ENCODE measurements at places on chromosomes 4 and X.

DNA sequence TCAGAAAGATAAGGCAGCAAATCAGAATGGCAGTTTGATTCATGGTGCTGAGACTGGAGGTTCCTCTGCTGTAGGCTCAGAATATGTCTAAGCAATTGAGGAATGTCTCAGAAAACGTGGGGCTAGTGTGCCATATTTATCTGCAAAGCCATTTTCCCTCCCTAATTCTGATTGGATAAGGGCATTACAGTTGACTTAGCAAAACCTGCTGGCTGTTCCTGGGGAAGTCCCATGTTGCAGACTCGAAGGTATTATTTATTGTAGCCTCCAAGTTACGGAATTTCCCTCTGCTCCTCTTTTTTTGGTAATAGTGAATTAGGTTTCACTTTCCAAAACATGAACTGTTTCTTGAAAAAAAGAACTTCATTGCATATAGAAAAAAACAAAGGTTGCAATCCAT is at the start of gene CXCL10:
CXCL10 (minus strand) TSS at position 109 of the 400 bp plus-strand sequence; CDS start at position 43, 66 bp downstream.
- DNase-seq: no peak

DNA sequence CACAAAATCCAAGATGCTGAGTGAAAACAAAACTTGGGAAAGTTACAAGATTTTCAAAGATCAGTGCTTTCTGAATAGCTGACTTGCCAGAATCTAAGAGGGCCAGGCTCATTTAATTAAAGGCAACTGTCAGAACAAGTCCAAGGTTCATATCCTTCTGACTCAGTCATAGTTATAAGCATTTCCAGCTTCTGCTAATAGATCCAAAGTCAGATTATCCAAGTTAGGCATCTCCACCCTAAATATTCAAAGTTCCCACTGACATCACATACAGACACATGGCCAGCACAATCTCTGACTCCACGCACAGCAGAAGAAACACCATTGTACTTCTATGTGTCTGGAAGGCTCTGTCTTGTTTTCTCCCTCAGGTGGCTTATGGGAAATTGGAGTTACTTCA is 41.8 kb downstream of the GASK1B start:
- no peak for DNase-seq

- no peak for DNase-seq
These were observed 1139.5 kb downstream of the FAM133A start for GRCh38 chrX:94813541-94813940.

GRCh38 chr4:142203505-142203904 is 567.1 kb downstream of the IL15 start:
- no peak for DNase-seq

GRCh38 chr4:183600189-183600685 is 58.7 kb downstream of the RWDD4 start:
- peak; percentile 5 for DNase-seq

DNA sequence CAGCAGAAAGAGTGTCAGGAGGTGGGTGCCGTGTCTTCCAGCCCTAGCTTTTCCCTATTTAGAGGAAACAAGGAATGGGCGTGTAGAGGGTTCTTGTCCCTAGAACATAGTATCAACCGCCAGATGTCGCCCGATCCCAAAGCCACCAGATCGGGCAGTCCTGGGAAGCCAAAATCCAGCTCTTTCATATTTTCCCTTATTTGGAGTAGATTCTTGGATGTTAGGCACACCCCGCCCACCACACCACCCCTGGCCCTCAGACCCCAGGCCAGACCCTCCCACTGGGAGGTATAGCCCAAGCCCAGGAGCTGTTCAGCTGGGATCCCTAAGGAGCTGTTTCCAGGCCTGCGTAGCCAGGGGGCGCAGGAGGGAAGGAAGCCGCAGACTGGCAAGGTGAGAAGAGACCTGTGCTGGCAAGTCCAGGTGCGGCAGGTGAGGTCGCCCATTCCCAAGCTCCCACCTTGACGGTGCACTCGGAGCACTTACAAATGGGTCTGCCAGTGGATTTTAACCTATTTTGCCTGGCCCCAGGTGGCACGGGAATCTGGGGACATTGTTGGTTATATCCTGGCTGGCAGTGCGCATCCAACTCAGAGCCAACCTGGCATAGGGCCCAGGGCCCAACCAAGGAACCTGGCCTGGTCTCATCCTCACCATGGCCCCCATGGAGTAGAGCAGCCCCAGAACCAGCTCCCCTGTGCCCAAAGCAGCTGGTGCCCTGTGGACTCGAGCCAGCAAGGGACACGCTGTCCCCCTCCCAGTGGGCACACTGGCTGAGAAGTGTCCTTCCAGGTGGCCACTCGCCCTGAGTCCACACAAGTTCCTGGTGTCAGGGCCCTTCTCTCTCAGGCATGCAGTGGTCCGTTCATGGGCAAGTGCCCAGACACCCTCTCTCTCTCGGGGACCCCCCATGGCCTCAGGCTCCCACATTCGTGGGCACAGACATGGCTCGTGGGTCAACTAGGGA is 811 bp downstream of the FLNA start:
- DNase-seq: peak; percentile 92

DNA sequence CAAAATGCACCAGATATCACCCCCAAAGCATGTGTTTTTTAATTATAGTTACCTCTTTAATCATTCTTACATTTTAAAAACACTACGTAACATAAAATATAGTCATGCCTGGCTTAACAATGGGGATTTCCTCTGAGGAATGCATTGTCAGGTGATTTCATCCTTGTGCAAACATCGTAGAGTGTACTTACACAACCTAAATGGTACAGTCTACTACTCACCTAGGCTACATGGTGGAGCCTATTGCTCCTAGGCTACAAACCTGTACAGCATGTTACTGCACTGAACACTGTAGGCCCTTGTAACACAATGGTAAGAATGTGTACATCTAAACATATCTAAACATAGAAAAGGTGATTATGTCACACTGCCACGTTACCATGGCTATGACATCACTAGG is 208.6 kb downstream of the SPOCK3 start:
- DNase-seq: peak; percentile 7

GRCh38 chrX:17836830-17837229 is 24.3 kb downstream of the RAI2 start:
- DNase-seq: no peak

DNA sequence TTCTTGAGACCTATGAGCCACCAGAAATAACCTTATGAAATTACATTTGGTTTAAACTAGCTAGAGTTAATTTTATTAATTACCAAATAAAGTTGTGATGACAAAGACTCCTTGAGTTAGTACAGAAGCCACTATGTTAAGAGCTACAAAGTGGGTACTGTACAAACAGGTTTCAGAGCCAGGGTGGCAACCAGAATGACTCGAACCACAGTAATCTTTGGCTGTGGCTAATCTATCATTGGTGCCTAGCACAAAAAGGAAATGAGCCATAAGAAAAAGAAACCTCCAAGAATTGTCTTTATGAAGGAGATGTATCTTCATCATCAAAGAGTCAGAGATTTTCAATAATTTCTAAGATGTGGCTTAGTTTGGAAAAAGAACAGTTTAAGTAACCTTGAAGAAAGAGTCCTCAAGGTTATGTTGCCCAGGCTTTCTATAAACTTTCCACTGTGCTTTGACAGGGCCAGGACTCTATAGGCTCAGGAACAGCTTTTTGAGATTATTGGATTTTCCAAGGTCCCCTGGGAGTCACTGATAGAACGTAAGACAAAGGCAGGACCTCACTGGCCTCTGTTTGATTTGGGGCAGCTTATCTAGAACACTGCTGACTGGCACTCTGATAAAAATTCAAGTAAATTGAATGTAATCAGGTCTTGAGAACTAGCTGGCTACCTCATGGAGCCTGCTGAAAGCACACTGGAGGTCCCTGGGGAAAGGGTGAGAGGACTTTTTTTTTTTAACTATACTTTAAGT is 777.7 kb downstream of the STIM2 start:
- no peak for DNase-seq

DNA sequence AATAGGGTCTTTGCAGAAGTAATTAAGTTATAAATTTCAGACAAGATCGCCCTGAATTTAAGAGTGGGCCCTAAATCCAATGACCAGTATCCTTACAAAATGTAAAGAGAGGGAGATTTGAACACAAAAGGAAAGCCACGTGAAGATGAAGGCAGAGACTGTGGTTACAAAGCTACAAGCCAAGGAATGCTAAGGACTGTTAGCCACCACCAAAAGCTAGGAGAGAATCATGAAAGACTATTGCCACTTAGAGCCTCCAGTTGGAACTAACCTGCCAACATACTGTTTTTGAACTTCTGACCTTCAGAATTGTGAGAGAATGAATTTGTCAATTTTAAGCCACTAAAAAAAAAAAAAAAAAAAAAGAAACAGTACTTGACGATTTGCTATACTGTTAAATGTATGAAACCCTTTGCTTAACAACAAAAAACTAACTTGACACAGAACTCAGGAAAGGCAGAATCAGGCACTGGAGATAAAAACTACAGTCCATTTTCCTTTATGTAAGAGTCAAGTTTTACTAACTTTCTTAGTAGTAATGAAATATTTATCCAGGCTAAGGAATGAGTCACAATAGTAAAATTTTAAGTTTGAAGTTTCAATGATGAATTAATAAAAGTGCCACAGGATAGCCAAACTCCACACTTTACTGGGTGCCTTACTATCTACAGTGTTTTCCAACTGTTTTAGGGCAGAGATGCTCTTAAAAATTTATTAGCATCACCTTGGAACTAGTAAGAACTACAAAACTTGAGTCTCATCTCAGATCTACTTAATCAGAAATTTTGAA is 25.1 kb downstream of the DHX15 start:
- no peak for DNase-seq

All from HT-29 (cell line).